HS-5 (cell line): ENCODE measurements at places on chromosomes 4 and X.

DNA sequence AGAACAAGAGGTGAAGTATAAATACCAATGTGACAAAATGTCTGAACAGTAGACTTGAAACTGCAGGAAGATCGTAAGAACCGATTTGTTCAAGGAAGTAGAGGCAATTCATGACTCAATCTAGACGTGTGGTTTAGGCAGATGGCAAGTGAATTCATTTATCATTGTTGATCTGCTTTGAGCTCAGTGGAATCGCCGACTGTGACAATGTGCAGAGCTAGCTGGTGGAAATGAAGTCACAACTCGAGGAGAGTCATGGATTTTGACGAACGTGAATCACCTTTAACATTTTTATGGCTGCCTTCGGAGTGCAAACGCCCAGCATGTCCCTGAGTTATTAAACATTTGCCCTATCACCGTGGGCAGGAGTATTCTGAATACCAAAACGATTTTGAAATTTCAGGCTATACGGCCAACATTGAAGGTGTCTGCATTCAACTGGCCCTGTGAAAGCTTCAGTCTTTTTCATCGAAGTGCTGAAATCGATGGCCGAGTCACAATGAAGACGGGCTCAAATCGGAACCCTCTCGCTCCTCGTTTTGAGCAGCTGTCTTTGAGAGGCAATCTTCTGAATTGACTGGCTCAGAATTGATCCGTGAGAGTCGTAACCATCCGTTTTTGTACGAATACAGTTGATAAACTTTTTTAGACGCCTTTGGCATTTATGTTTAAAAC, 689 bp upstream of the OGT start:
- DNase-seq, result no peak

DNA sequence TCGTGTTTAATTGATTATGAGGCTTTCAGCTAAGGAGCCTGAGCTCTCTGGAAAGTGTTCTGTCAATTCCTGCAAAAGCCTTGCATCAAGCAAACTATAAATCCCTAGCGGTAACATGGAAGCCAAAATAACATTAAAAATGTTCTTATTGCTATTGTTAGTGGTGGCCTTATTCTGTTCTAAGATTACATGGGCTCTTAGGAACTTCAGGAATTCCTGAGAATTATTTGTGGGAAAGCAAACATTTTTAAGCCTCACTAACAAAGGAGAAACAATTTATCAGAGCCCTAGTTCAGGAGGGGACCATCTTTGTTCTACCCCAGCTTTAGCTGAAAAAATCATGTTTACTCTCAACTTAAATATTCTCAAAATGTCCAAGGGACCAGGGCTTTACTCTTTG, 119.6 kb downstream of the PAPSS1 start:
- no peak for DNase-seq

GRCh38 chr4:84412062-84412461, 87.0 kb downstream of the NKX6-1 start:
- no peak for DNase-seq

- DNase-seq, result no peak
Observed at GRCh38 chrX:107834275-107835201, 8.9 kb downstream of the MID2 start.

- no peak for DNase-seq
Observed at GRCh38 chrX:7266288-7266687, 118.3 kb upstream of the PUDP start.

DNA sequence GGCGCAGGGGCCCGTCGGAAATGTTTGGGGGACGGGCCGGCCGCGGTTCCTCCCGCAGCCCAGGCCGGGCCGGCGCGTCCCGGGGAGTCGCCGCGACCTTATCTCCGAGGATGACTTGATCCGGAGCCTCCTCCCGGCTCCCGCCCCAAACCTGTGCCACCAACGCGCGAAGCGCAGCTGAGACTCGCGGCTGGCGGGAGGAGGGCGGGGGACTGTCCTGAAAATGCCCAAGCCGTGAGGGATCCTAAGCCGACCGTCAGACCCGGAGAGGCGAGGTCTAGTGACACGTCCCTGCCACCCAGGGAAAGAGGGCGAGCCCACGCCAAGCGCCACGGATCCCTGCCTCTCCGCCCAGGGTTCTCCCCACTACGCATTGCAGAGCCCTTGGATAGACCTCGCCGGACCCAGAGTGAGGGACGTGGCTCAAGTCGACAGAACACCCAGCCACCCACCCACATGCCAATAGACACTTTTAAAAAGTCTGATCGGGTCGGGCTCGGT, 26.9 kb downstream of the UTP14A start:
- DNase-seq, result no peak

GRCh38 chr4:8350352-8350751, 80.8 kb downstream of the HTRA3 start:
- DNase-seq, result no peak

- no peak for DNase-seq
Observed at GRCh38 chrX:7120878-7121219, 26.7 kb upstream of the STS start.

DNA sequence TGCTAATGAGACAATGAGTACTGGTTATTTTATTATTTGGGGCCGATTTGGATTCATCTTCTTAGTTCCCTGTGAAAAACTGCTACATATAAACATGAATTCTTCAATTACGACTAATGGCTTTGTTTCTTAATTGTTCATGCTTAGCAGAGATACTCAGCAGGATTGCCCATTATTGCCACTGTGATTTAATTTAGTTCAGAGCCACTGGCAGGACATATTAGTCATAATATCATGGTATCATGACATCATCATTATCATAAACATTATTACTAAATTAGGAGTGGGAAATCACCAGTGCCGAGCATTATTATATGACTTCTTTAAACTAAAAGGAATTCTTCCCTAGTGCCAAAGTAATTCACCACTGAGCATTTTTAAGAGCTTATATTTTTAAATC, 201.4 kb downstream of the SPOCK3 start:
- peak; percentile 41 for DNase-seq

GRCh38 chrX:28126886-28127285, 145.6 kb upstream of the DCAF8L1 start:
- no peak for DNase-seq

GRCh38 chrX:68415316-68415715, 18.0 kb downstream of the OPHN1 start:
- DNase-seq, result no peak

GRCh38 chr4:183832776-183833450, 72.2 kb upstream of the STOX2 start:
- no peak for DNase-seq

GRCh38 chrX:131366407-131366806, 77.3 kb upstream of the IGSF1 start:
- DNase-seq, result no peak

- DNase-seq, result no peak
Observed at GRCh38 chr4:150938873-150939499, 76.1 kb downstream of the LRBA start.

DNA sequence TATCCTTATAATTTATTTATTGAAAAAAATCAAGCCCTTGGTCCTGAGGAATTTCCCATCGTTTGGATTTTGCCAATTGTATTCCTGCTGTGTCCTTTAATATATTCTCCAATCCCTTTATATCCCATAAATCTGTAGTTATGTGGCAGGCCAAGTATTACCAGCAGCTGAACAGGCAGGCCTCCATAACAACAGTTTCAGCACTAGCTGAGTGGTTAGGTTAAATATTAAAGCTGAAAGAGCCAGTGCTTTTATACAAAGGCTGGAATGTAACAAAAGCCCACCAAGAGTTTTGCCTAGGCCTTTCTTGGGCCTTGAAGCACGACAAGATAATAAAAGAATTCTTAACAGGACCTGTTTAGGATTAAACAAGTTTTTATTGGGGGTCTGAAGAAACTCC, 366.6 kb upstream of the GALNT7 start:
- DNase-seq, result no peak
